ENCODE measurements at places on chromosomes 1 and 21.

DNA sequence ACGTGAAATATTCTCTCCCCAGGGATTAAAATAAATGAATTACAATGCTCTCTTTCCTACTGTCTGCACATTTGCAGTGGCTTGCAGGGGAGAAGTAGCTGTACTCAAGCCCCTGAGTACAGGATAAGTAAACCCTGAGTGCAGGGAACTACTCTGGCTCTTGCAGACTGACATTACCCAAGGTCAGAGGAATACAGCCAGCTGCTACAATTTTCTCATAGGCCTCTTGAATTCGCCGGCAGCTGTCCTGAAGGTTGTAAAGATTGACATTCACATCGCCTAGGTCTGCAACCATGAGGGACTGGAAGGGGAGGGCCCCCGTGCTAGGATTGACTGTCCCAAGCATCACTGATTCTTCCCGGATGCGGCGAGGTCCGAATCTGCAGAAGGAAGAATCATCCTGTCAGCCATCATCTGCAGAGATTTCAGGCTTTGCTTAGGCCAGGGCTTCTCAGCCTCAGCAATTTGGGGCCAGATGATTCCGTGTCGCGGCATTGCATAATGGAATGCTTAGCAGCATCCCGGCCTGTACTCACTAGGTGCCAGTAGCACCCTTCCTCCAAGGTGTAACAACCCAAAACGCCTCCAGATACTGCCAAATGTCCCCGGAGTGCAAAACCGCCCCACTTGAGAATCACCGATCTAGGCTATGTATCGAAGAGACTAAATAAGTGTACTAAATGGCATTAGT, 1.7 kb downstream of the AGMAT start:
- H3K27ac ChIP-seq = no peak overlapping the region
- DNase-seq = no peak
- no peaks in the 10 kb centered on the region for H3K36me3 ChIP-seq
- no peak overlapping the region for H3K4me3 ChIP-seq
- peaks cover 10% of the 10 kb centered on the region for H3K4me1 ChIP-seq

DNA sequence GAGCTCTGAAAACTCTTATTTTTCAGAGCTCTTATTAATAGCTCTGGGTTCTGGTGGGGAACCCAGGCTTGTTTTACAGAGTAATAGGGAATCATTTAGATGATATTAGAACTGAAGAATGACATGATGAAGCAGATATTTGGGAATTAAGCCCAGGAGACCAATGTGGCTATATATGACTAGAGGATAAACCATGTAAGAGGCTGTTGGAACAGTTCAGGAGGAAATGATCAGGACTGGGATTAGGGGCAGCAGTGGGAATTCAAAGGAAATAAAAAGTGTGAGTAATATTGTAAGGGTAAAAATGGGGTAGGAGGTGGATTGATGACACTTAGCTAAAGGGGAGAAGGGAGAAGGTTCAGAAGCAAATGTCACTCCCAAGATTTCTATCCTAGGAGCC, 58.6 kb downstream of the GIPC2 start:
- H3K27ac ChIP-seq = no peak overlapping the region
- DNase-seq = no peak
- H3K36me3 ChIP-seq = no peaks in the 10 kb centered on the region
- H3K27me3 ChIP-seq = no peaks in the 10 kb centered on the region
- H3K4me3 ChIP-seq = no peak overlapping the region
- peaks cover 18% of the 10 kb centered on the region for H3K4me1 ChIP-seq

DNA sequence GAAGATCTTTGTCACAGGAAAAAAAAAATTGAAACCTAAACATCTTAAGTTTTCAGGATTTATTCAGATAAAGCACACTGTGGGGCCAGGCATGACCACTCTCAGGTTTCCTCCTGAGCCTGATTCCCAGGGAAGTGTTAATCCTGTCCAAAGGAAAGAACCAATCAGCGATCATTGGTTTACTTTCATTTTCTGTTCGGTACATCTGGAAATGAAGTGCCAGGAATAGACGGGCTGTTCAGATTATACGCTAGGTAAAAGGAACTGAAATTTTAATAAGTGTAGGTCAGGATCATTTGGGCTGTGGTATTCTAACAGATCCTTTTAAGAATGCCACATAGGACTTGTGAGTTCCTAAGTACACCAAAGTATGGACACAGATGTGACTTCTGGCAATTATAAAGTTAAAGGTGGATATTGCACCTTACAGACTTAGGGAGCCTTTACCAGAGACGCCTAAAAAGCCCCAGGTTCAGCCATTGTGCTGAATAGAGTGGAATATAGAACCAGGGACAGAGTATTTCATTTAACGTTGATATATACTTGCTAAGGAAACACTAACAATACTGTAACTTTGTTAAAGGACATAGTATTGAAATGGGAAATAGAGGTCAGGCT, 9.3 kb upstream of the CACYBP start:
- H3K4me3 ChIP-seq = peak overlapping the region; percentile 27
- no peaks in the 10 kb centered on the region for H3K27me3 ChIP-seq
- peaks cover 58% of the 10 kb centered on the region for H3K4me1 ChIP-seq
- peak; percentile 70 for DNase-seq

DNA sequence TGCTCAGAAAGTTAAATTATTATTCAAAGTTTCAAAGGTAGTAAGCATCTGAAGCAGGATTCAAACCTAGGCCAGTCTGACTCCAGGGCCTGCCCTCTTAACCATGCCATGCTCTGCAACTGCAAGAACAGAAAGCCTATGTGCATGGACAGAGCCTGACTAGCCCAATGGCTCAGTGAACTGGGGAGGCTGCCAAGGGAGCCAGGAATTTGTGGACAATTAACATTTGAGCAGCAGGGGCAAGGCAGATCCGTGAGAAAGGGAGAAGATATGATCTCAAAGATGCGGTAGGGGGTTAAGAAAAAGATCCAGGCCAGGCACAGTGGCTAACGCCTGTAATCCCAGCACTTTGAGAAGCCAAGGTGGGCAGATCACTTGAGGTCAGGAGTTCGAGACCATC, 6.5 kb upstream of the ATP1A4 start:
- no peak overlapping the region for H3K27ac ChIP-seq
- H3K4me1 ChIP-seq = peaks cover 9% of the 10 kb centered on the region
- no peak for DNase-seq
- no peaks in the 10 kb centered on the region for H3K27me3 ChIP-seq
- no peaks in the 10 kb centered on the region for H3K36me3 ChIP-seq
- H3K4me3 ChIP-seq = no peak overlapping the region

- DNase-seq = no peak
- no peaks in the 10 kb centered on the region for H3K36me3 ChIP-seq
- H3K4me3 ChIP-seq = no peak overlapping the region
- no peaks in the 10 kb centered on the region for H3K4me1 ChIP-seq
- no peaks in the 10 kb centered on the region for H3K27me3 ChIP-seq
- H3K27ac ChIP-seq = no peak overlapping the region
Measured at GRCh38 chr1:23246274-23246673, 29.0 kb upstream of the HTR1D start.

GRCh38 chr1:44945967-44946366, 40.4 kb downstream of the EIF2B3 start:
- H3K4me1 ChIP-seq = peaks cover 18% of the 10 kb centered on the region
- no peaks in the 10 kb centered on the region for H3K36me3 ChIP-seq
- H3K27me3 ChIP-seq = no peaks in the 10 kb centered on the region
- no peak for DNase-seq
- no peak overlapping the region for H3K4me3 ChIP-seq

DNA sequence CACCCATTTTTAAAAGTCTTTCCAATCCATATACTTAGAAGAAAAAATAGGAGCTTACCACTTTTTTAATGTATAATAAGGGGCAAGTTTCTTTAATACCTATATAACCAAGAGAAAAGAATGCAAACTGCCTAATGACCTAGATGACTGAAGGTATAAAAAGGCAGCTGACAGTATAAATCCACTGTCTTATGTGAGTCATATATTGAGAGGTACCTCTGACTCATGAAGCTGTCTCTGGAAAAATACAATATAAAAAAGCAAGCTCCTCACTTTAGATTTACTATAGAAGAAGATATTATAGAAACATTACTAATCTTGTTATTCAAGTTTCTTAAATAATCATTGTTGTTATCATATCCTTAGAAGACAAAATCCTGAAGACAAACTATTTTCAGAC, 144.2 kb downstream of the VAV3 start:
- no peaks in the 10 kb centered on the region for H3K27me3 ChIP-seq
- no peak overlapping the region for H3K27ac ChIP-seq
- no peak for DNase-seq
- H3K36me3 ChIP-seq = no peaks in the 10 kb centered on the region
- no peaks in the 10 kb centered on the region for H3K4me1 ChIP-seq
- H3K4me3 ChIP-seq = no peak overlapping the region

DNA sequence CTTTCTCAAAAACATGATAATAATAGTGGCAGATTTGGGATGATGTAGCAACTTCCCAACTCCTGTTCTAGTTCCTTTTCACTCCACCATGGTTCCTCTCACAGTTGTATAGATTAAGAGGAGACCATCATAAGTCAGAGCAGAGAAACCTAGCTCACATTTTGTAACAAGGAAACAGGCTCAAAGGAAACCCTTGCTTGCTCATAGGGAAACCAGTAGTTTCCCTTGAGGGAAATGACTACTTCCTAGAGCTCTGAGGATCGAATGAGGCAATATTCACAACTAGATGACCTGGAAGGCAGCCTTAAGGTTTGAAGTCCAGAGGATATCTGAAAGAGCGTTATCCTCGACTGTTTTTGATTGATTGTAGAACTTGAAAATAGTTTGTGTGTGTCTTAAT, 76.1 kb upstream of the C8B start:
- no peak overlapping the region for H3K4me3 ChIP-seq
- no peaks in the 10 kb centered on the region for H3K27me3 ChIP-seq
- H3K4me1 ChIP-seq = no peaks in the 10 kb centered on the region
- H3K27ac ChIP-seq = no peak overlapping the region
- H3K36me3 ChIP-seq = no peaks in the 10 kb centered on the region

- H3K4me3 ChIP-seq = no peak overlapping the region
- H3K27ac ChIP-seq = no peak overlapping the region
- H3K27me3 ChIP-seq = no peaks in the 10 kb centered on the region
- no peaks in the 10 kb centered on the region for H3K4me1 ChIP-seq
- no peaks in the 10 kb centered on the region for H3K36me3 ChIP-seq
Measured at GRCh38 chr1:65772607-65773006, 20.1 kb upstream of the PDE4B start.

DNA sequence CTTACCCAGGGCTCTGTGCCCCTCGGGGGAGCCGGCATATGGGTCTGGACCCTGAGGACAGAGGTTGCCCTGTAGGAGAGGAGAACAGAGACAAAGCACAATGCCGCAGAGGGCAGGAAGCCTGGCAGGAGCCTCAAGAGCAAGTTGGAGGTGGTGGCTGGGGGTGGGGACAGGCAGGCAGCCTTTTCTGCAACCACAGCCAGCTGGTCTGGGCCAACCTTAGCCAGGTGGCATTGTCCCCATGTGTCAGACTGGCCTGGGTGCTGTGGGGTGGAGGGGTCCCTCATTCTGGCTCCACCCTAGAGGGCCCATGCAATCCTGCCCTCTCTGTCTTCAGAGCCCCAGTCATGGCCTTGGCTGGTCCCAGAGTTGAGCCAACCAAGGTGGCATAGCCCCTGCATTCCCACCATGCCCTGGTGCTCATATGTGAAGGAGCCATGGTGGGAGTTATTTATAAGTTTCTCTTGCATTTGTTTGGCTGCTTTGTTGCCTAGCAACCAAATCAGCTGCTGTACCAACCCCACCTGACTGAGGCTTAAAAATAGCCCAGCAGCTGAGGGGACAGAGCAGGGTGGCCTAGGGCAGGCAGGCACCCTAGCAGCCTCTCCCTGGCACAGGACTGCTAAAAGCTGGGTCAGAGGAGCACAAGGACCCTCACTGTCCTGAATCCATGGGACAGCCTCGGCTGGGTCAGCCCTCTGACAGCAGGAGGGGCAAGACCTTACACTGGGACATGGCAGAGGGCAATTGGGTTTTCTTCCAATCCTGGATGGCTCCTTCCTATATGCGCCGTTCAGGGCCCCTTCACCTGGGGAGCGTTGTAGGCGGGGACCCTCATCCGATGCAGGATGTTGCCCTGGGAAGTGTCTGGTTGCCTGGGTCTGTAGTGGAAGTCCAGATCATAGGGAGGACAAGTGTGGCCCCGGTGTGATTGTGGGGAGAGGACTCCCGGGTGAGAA, 19.5 kb downstream of the MAP7D1 start:
- H3K27ac ChIP-seq = no peak overlapping the region
- H3K4me3 ChIP-seq = no peak overlapping the region
- DNase-seq = no peak
- H3K27me3 ChIP-seq = no peaks in the 10 kb centered on the region
- H3K4me1 ChIP-seq = peaks cover 9% of the 10 kb centered on the region

GRCh38 chr21:33640697-33641351, 717 bp downstream of the CRYZL1 start:
- H3K4me1 ChIP-seq = 0 out of 2 replicates have a peak, but pooled peaks cover 7% of the 10 kb centered on the region
- peak overlapping the region; percentile 95 for H3K4me3 ChIP-seq
- H3K27ac ChIP-seq = peak overlapping the region; percentile 89
- H3K36me3 ChIP-seq = peaks cover 14% of the 10 kb centered on the region
- DNase-seq = no peak

All from SJSA1 (cell line).